ENCODE measurements at places on chromosomes 13 and 19.

GRCh38 chr13:32905864-32906180, 110.4 kb upstream of the KL start:
- DNase-seq, result no peak

- DNase-seq, result no peak
These were observed 185.9 kb downstream of the NALCN start for GRCh38 chr13:101230271-101230890.

GRCh38 chr13:54091884-54092283, 1063.3 kb downstream of the OLFM4 start:
- no peak for DNase-seq

GRCh38 chr19:48630296-48631063, 6.7 kb downstream of the DBP start:
- DNase-seq, result no peak

GRCh38 chr13:91882918-91883317, 484.5 kb downstream of the GPC5 start:
- DNase-seq, result no peak

DNA sequence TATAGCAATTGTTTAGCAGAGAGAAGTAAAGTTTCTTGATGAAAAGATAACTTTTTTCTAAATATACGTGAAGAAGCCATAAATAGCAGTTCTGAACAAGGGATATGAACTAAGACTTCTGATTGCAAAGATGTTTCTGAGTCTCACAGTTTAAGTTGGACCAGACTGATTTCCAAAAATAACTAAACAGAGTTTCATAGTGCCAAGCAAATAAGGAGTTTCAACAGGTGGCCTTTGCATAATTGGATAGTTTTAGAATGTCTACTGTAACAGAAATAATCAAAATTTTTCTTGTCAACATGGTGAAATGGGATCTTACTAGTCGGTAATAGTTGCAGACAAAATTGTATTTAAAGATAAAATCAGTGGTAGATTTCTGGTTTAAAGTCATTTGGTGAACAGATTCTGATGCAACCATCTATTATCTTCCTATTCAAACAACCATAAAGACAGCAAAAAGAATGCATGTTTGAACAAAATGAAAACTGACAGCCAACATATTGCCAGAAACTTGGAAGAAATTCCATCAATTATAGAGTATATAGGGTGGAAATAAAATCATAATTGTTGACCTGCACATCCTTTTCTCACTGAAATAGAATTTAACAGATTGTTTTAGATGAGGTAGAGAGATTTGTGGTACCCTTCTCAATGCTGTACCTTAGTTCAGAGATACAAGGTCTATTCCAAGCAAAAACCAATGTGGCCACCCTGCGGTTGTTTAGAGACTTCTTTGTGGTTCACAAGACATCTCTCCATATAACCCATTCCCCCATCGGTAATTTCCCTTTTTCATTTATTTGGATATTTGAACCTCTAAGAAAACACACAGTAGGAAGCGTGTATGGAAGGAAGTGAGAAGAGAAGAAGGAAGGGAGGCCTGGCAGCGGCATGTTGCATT, 275.3 kb downstream of the COG6 start:
- no peak for DNase-seq

Data from activated CD4-positive, CD25-positive, alpha-beta regulatory T cell treated with anti-CD3 and anti-CD28 coated beads, Interleukin-2, amount 50 U/mL, for 16 hours (primary cell).